ENCODE measurements at places on chromosomes 1 and 21.

GRCh38 chr21:16007943-16008342, 278.2 kb downstream of the USP25 start:
- DNase-seq: no peak

GRCh38 chr1:172653015-172653709, 5.7 kb upstream of the FASLG start:
- DNase-seq: peak; percentile 9

GRCh38 chr1:174114788-174115448, 44.4 kb upstream of the RABGAP1L start:
- peak; percentile 86 for DNase-seq

GRCh38 chr1:226949401-226949800, 9.3 kb downstream of the COQ8A start:
- no peak for DNase-seq

GRCh38 chr1:15603050-15603965, 13.9 kb upstream of the DDI2 start:
- DNase-seq: peak; percentile 99

GRCh38 chr21:45826676-45827301, 154.8 kb upstream of the COL6A1 start:
- DNase-seq: no peak

DNA sequence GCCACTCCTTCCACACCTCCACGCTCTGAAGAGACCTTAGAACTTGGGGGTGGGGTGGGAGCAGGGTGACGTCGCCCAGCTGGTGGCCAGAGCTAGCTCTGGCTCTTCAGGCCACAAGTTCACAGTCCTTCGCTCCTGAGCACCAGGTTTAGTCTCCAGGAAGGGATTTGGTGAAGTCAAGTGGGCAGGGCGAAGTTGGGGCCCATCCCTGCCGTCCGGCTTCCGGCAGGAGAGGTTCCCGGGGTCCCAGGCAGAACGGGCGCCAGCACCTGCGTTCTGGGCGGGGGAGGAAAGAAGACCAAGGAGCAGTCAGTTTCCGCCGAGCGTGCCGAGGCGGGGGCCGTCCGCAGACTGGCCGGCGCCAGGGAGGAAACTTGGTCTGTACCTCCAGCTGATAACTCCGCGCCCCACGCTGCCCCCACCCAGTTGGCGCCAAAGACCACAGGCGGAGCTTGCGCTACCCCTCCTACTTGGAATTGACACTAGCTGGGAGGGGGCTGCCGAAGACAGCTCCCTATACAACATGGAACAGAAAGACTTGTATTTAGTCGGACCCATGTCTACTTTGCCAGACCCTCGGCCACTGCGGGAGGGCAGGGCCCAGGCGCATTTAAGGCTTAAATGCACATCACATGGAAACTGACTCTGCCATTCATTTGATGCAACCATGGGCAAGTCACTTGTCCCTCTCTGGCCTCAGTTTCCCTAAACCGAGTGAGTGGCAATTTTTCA, 995 bp downstream of the ID3 start:
- peak; percentile 82 for DNase-seq

GRCh38 chr21:34599534-34600101, 15.3 kb downstream of the RCAN1 start:
- no peak for DNase-seq

DNA sequence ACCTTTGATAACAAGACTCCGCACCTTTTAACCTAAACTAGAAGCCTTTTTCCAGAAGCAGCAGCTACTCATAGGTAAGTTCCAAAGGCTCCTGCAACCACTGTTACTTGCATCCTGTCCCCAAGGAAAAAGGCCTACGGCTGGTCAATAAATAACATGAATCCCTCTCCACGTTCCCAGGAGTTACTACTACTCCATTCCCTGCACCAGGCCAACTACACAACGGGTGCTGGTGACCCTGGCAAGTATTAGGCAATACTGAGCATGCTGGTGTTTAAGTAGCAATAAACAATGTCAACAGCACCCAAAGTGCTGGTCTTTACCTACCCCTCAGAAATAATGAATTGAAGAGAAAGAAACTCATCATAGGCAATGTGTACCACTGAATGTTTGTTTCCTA, 7.7 kb downstream of the GNG12 start:
- DNase-seq: no peak

DNA sequence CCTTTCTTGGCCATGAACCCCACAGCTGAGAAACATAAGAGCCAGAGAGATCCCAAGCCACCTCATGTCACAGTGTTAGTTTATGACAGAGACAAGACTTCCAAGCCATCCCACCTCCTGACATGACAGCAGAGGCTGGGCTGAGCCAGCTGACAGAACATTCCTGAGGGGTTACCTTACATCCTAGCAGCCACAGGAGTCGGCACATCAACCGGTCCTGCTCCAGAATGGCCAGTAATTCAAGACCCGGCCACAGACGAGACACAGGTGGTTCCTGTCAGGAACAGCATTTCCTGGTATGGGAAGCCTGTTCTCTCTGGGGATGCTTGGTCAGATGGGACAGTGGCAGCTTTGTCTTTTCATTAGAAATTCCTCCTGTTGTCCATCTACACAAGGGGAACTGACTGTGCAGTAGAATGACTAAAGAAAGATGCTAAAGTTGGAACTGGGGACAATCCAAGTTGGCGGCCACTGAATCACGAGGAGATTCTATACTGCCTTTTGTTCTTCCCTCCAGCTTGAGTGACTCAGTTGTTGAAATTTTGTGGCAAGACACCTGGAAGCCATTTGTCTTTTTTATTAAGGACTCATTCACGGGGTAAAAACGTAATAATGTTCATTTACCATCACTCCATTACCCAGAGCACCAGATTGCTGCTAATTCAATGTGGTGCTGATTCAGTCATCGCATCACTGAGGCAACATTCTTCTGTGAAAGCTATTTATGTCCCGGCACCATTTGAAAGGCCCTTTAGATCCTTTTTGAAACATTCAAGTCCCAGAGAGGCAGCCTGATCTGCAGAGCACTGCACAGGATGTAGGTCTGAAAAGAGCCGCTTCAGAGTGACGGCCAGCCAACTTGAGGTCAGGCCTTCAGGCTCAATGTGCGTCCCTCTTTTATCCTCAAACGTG, 37.2 kb upstream of the NPL start:
- DNase-seq: no peak

DNA sequence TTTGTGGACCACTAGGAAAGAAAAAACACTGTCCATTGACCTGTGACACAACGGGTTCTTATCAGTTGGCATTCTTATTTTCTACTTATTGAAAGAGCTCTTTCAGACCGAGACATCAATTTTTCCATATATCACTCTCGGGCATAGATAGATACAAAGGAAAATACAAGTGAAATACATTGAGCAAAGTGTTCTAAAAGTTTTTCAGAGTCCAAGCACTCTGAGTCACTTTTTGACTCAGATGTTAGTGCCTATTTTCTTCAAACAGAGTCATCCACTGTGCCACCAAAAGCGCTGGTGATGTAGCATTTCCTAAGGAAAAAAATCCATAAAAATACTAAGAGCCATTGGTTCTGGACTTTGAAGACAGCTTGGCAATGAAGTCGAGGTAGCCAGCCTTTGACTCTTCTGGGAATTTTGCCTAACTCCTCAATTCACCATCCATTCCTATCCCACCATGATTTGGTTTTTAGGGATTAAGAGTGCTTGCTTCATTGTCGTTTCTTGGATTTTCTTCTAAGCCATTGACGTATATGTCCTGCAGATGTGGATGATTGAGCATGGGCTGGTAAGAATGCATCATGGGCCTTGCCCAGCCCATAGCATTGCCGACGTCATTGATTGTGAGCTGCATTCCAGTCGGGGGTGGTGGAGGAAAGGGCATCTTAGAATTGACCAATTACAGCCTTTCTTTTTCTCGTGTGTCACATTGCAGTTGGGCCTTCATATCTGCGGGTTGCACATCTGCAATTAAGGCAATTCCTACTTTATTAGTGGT, 10.6 kb downstream of the GALNT2 start:
- DNase-seq: no peak

GRCh38 chr1:226977643-226978431, 37.7 kb downstream of the COQ8A start:
- no peak for DNase-seq

DNA sequence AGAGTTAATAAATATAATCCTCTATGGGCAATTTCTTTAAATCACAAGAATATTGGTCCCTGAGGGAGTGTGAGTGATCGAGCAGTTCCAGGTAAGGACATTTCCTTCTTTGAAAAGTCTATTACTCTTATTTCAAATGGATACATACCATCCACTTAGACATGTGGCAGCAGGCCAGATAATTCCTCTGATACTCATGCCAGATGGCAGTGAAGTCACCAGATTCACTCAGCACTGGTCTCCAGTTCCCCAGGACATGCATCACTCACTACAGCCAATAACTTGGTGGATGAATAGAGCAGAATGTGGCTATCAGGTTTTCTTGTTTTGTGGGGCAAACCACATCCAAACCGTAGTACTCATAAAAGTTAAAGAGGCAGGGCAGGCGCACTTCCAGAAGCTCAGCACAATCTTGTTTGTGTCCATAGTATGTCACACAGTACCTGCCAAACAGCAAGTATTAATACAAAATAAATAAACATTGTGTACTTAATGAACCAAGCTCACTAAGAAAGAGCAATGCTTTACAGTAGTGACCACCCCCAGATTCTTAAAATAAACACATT, 74.2 kb upstream of the CD53 start:
- peak; percentile 93 for DNase-seq

DNA sequence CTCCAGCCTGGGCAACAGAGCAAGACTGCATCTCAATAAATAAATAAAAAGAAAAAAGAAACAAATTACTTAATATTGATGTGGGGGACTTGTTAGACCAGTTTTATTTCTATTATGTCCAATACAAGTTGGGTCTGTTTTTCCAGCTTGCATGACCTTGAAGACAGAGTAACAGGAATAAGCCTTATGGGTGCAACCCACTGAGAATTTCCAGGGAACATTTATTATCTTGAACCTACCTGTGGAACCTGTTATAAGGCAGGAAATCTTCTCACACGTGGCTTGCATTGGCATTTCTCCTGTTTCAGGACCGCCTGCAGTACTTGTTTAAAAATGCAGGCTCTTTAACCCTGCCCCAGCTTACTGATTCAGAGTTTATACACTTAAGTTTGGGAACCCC, 64.0 kb downstream of the ZBTB17 start:
- no peak for DNase-seq

- DNase-seq: no peak
These were observed 222.5 kb downstream of the RPS6KC1 start for GRCh38 chr1:213273546-213273945.

All from NCI-H82 (cell line).